EH (cell line): ENCODE measurements at places on chromosomes 11 and 22.

DNA sequence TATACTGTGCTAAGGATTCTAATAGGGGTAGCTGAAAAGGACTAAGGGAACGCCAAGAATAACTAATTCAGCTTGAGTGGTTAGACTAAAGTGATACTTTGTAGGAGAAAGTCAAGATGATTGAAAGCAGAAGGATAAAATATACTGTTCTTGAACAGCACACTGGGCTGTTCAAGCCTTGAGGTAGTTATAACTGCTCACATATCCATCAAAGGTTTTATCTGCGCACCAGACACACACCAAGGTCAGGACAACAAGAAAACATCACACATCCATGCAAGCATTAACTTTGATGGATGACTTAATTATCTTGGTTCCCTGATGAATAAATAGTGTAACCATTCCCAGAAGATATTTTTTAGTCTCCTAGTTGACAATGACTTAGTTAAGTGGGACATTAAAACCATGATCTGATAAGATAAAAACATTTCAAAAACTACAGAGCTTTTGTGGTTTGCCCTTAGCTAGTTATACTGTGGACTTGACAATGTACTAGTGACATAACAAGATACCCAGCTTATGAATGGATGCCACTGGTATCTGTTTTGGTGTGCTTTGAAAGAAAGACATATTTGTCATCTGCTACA is 728.9 kb downstream of the JRKL start:
- no peak for DNase-seq

DNA sequence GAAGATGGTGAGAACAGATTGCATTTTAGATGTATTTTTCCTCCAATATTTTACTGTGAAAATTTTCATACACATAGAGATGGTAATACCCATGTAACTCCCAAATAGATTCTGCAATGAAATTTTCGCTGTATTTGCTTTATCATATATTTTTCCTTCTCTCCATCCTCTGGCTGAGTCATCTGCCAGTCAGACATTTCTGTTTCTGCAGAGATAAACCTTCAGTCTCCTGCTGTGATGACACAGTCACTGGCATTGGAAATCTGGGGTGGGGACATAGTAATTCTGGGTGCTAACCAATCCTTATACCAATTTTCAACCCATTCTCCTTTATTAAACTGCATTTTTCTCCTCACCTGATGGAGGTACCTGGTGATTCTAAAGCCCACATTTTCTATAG is 33.7 kb downstream of the SVIP start:
- DNase-seq, result no peak

DNA sequence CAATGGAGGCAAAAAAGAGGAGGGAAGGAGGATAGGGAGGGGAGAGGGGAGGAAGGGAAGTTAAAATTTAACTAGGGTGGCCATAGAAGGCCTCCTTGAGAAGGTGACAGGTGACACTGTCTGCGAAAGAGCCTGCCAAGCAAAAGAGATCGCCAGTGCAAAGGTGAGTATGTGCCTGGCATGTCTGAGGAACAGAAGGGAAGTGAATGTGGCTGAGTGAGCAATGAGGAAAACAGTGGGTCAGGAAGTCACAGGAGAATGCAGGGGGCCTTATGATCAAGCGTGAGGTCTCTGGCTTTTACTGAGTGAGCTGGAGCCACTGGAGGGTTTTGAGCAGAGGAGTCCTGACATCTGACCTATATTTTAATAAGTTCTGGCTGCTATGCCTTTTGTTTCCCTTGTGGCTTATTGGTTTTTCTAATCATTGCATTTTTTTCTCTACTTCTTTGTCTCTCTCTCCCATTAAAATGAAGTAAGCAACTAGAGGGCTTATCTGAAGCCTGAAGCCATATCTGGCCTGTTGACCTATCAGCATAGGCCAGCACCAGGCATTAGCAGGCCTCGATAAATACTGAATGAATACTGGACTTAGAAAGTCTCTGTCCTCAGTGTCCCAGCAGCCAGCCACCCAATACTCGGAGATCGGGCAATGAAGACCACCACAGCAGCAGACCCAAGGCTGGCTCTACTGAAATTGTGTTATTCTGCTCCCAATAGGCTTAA is 5.6 kb downstream of the AP1B1 start:
- DNase-seq, result no peak

GRCh38 chr11:72673943-72674828 is at the start of gene PDE2A:
Gene PDE2A (minus strand): TSS chr11:72674422. CDS start chr11:72674207, 215 bp downstream.
- no peak for DNase-seq

GRCh38 chr11:12382451-12382850 is 5.1 kb downstream of the PARVA start:
- peak; percentile 42 for DNase-seq

- DNase-seq, result no peak
These were observed 89.9 kb downstream of the OR4A15 start for GRCh38 chr11:55457641-55458040.
